ENCODE measurements at places on chromosomes 12 and 14. TPM values are rescaled to one million over a fixed set of nuclear protein-coding genes. Genes with fewer than 3 reads are reported as not detected.

Gene ALX1
- not detected for polyA plus RNA-seq

Gene TRIM9
- polyA plus RNA-seq = 0.02 TPM

Gene PMEL
- 1.8 TPM for polyA plus RNA-seq

Gene VEZT
- 97.2 TPM for polyA plus RNA-seq

Gene TAPBPL
- 13.6 TPM for polyA plus RNA-seq

Gene CIDEB
- polyA plus RNA-seq = 0.98 TPM

Gene SLC38A4
- polyA plus RNA-seq = 7.4 TPM

Gene CYP27B1
- 0.76 TPM for polyA plus RNA-seq

Gene PLCZ1
- not detected for polyA plus RNA-seq

Gene TCL1B
- not detected for polyA plus RNA-seq

Gene PRR4
- polyA plus RNA-seq = 4.2 TPM

Gene RTL1
- polyA plus RNA-seq = not detected

Measured in BJ (cell line).